Activated naive CD8-positive, alpha-beta T cell treated with anti-CD3 and anti-CD28 coated beads, Interleukin-2, amount 50 U/mL, for 24 hours (primary cell): ENCODE measurements at places on chromosomes 7 and 10.
A peak's percentile ranks its signal among the peaks of the same experiment; 100 is the strongest.

DNA sequence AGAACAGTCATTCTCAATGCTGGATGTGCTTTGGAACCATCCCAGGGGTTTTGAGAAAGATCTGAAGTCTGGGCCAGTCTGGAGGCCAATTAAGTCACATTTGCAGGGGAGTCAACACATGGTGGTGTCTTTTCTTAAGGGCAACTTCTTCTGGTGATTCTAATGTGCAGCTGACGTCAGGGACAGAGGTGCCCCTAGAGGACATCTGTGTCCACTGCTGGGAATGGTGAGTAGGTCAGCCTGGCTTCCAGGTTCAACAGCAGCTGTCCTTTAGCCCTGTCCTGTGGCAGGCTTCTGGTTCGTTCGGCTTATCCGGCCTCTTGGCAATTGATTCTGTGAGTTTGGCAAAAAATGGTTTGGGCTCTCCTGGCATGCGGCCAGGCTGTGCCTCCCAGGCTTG lies 269.7 kb upstream of the HABP2 start:
- DNase-seq: no peak

DNA sequence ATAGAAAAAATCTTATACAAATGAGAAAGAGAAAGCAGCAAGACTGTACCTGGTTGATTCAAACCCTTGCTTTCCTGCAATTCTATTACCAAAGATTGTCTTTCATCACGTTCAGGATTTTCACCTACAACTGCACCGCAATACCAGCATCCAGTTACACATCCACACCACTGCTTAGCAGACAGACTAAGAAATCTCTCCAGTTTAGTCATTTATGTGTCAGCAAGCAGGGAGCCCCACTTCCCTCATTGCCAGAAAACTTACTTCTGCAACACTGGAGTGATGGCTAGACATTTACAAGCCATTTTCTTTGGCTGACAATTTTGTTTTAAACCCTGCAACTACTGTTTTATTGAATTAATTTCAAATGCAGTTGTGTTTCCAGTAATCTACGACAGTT lies 359.6 kb upstream of the MEOX2 start:
- no peak for DNase-seq

DNA sequence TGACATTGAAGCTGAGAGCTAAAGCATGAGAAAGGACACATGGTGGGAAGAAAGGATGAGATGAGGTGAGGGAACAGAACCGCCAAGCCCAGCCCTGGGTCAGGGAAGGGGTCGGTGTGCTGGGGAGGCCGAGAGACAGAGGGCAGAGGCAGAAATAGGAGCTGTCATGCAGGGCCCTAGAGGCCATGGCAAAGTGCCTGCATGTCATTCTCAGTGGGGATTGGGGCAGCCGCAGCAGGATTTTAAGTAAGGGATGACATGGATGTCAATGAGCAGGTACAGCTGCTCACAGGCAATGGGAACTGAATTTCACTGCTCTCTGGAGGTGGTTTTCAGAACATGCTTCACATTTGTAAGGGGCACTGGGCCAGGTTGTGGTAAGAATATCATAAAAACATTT lies 227.4 kb downstream of the RAB11FIP2 start:
- DNase-seq: no peak

GRCh38 chr10:91162050-91162494 lies 58.4 kb upstream of the PCGF5 start:
- DNase-seq: peak; percentile 32

- DNase-seq: no peak
Measured at GRCh38 chr10:111093741-111094380, 17.0 kb downstream of the ADRA2A start.

DNA sequence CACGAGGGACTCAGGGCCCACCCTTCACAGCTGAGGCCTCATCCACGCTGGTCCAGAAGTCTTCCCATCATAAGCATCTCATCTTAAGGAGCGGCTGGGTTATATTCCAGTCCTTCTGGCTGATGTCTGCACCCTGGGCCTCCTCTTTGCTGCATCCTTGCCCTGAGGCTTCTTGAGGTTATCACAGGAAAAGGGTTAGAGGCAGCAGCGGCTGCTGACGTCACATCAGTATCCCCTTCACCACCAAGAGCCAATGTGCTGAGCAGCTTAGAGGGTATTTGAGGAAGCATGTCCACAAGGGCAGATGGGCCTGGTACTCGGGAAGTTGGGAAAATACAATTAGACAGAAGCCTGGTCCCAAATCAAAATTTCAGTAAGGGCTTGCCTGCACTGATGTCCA lies 125.1 kb downstream of the PLXNA4 start:
- DNase-seq: no peak

DNA sequence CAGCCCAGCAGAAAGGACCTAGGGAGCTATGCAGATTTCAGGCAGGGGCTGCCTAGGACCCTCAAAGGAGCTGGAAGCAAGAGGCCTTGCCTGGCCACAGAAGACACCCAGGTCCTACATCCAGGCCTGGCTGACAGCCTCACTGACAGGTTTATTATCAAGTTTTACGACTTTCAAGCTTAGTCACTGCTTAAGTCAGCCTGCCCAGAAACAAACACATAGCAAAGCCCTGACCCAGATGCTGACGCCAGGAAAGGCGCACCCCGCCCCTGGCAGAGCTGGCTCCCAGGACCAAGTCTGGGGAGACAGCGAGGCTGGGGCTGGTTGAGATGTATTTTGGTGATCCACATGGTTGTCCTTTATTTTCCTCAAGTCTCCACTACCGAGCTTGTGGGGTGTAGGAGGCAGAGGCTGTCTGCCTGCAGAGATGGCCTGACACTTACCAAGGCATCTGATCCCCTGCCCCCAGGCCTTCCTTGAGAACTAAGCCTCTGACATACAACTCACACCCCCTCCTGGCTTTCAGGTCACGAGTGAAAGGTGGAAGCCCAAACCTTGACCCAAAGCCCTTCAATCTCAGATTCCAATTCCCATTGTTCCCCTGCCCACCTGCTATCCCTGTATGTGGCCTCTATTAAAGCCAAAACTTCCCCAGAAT lies 80.7 kb upstream of the EMX2 start:
- no peak for DNase-seq

DNA sequence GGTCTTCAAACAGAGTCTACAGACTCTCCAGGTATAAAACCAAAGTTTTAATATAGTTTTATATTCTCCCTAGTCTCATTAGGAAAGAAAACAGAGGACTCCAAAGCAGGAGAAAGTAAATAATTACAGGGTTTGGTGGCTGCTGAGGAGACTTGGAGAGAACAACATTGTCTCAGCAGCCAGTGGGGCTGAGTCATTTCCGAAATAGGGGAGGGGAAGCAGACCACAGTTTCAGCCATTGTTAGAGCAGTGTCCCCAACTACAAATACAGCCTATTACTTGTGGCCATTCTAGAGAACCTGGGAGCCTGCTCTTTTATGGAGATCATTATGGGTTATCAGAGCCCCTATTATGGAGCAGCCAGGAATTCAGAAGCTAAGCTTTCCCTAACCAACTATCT lies 44.2 kb upstream of the A1CF start:
- no peak for DNase-seq

DNA sequence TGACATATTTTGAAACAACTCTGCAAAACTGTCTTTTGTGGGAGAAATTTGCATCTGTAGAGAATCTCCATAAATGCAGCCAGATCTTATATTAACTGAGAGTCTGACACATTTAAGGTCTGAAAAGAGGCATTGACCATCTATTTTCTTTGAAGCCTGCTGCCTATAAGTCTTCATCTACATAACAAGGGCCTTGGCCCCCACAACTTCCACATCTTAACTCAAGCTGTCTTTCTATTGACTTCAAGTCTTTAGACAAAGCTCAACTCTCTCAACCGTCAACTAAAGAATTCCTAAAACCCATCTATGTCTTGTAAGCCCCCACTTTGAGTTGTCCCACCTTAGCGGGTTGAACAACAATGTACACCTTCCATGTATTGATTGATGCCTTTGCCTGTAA lies 72.4 kb upstream of the ADCY1 start:
- DNase-seq: no peak

- no peak for DNase-seq
Measured at GRCh38 chr7:108492742-108493141, 33.2 kb downstream of the PNPLA8 start.

- DNase-seq: no peak
Measured at GRCh38 chr7:120825576-120825975, 32.4 kb downstream of the TSPAN12 start.

GRCh38 chr7:106430535-106431455 lies 146.0 kb upstream of the NAMPT start:
- no peak for DNase-seq

DNA sequence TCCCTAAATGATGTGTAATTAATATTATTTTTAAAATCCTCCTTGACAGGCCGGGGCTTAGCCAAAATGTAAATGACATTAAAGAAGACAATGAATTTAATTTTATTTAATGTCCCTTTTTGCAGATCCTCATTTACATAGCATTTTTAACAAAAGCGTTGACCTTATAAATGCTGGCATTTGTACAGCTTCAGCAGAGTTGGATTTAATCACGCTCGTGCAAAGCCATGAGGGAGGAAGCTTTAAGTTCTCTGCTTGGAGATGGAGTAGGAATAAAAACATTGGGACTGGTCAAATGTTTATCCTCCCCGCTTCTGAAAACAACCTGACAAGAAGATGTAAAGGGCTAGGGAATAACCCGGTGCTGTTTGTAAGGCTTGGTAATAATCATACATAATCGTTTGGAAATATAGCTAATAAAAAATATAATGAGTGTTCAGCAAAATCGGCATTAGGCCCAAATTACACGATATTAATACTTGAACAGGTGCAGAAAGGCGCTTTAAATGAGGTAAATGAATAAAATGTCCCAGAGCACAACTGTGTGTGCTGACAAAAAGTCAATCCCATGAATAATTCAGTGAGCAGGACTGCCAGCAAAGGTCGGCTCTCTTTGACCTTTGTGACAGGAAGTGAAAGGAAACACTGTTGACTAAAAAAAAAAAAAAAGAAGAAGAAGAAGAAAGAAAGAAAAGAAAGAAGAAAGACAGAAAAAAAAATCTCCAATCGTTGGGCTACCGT lies 11.5 kb downstream of the EBF3 start:
- DNase-seq: no peak

DNA sequence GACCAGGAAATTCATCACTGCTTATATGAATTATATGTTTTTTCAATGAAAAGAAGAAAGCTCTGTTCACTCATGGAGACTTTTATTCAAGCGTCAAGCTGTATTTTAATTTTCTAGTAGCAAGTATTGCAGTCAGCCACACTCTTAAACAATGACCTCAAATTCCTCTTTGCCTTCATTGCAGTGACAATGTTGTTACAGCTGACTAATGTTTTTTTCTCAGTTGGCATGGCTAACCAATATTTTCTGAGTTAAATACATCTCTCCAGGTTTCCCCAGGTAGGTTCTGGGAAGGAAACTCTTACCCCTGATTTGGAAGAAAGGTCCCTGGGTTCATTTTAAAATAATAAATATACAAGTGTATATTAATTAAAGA lies 241.5 kb downstream of the WDR11 start:
- no peak for DNase-seq

DNA sequence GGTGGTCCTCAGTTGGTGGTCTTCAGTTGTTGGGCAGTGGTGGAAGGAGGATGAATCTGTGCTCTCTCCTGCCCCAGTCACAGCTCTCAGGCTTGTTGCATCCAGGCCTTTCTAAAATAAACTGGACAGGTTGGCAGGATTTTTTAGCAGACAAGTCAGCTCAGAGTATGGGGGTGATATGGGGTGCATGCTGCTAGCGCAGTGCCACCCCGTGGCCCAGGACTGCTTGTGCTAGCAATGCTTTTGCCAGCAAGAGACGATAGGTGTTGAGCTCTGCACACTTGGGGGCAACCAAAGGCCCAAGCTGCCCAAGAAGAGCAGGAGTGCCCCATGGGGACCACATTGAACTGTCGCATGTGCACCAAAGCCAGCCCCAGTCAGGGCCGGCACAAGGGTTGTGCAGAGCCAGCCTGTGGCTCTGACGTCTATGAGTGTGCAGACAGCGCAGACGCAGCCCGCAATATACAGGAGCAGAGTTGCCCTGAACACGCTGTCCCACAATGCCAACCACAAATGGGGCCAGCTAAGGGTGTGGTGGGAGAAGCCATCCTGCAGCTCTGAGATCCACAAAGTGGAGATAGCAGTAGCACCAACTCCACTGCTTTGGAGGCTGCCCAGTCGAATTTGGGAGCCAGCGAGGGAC lies 49.8 kb upstream of the PDSS1 start:
- no peak for DNase-seq

DNA sequence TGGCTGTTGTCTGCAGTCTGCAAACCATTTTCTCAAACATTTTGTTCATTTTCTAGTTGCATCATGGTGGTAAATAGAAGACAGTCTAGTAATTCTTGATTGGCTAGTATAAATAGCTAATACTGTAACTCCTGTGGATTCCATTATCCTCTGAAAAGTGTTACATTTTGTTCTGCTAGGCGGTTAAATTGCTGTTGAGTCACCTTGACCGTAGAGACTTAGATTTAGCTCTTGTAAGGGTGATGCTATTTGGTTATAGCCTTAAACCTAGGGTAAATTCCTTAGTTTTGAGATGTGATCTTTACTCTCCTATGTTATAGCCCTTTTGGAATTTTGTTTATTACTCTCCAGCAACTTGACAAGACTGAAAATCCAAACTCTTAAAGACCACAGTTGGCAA lies 58.8 kb downstream of the SHOC2 start:
- no peak for DNase-seq
